Cortex of kidney (tissue), 1 donor: ENCODE measurements at places on chromosomes 2 and 18.

DNA sequence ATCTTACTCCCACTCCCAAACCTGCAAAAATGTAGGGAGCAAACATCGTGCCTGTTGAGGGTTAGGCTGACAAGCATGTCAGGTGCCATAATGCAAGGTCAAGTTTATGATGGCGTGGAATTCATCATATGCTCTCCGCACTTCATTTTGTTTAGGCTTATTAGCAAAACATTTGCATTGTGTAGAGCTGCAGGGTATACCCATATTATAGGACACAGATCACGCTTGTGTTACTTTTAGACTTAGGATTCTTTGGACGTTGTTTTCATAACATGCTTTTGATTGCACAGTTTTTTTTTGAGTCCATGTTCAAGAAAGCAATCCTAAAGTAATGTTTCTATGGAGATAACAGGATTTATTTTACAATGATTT is 22.9 kb downstream of the MBP start:
- DNase-seq = no peak

DNA sequence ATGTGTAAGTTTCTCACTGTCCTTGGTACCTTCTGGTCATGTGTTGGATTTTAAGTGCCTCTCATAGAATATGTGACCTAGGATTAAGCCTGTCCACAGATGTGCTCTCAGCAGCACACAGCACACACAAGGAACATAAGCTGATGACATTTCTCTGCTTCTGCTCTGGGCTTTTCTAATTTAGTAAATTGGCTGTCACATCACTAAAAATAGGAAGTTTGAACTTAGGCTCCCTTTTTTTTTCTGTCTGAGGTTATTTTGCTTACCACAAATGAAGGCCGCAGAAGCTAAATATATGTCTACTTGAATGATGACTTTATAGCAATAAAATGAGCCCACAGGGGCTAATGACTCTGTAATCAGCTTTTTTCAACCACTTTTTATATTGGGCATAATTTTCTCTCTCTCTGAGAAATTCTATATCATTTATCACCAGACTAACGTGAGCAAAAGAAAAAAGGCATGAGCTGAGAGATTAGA is 150.2 kb upstream of the KLHL14 start:
- no peak for DNase-seq

GRCh38 chr2:72824224-72824842 is 1.5 kb downstream of the EXOC6B start:
- no peak for DNase-seq

GRCh38 chr2:176380341-176380740 is 111.1 kb downstream of the MTX2 start:
- no peak for DNase-seq

DNA sequence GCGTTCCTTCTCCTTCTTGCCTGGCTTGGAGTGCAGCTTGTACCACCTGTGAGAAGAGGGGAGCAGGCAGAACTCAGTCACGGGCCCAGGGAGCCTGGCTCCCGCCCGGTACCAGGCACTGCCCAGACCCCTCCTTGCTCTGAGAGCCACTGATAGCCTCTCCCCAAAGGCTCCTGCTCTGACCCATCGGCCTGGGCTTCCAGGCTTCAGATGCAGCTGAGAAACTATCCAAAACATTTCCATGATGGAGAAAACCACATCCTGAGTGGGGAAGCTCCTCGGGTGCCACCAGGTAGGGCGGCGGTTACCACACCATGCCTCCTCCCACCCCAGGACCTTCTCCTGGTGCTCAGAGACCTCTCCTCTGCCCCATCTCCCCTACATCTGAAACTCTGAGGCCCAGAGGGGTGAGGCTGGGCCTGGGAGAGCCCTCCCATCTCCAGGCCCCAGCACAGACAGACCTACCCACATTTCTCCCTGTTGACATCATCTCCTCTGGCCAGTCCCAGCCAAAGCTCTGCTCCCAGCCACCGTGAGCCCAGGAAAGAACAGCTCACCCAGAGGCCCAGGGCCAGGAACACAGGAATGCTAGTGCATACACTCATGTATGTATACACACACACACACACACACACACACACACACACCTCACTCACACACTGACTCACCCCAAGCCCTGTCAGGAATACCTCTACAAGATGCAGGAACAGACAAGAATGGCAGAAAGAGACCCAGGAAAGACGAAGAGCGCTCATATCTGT is 17.9 kb upstream of the SFXN5 start:
- no peak for DNase-seq

GRCh38 chr2:18987592-18988073 is 370.8 kb downstream of the OSR1 start:
- DNase-seq = no peak

DNA sequence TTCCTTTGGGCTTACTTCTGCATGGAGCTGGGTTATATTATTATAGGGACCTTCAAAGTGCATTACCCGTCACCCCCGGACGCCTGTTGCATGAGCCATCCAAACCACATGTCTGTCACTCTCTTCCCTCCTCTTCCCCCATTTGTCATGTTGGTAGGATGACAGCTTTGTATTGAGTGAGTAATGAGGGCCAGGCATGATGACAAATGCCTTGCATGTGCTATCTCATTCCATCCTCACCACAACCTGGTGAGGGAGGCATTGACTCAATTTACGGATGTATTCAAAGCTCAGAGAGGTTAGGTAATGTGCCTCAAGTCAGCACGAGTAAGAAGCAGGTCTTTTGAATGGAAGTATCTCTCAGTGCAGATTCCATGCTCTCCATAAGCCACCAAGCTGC is 510.5 kb upstream of the TNP1 start:
- DNase-seq = no peak

DNA sequence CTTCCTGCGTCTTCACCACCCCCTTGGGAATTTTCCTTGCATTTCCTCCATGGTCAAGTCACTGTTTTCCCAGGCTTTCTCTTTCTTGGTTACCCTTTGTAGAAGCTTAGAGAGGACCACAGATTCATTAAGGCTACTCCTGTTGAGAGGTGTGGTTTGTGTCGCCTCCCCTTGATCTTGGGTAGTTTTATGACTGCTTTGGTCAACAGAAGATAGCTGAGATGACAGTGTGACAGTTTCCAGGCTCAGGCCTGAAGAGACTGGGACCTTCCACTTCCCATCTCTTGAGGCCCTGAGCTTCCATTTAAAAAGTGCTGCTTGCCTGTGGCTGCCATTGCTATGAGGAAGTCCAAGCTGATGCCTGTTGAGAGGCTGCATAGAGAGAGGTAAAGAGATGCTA is 5.4 kb downstream of the ACOXL start:
- DNase-seq = no peak

- no peak for DNase-seq
These were observed 24.8 kb upstream of the HDAC4 start for GRCh38 chr2:239425631-239426030.
